Ascending aorta (tissue), 2 donors: ENCODE measurements at places on chromosomes 1 and 21. TPM values are rescaled to one million over a fixed set of nuclear protein-coding genes. Genes with fewer than 3 reads are reported as not detected.

NECTIN4 gene
- total RNA-seq: not detected

- no peaks in the 10 kb centered on the region for H3K27me3 ChIP-seq
- no peaks in the 10 kb centered on the region for H3K36me3 ChIP-seq
- no peak for DNase-seq
- no peak overlapping the region for H3K4me3 ChIP-seq
- H3K27ac ChIP-seq: no peak overlapping the region
These were observed 88.2 kb upstream of the ABCD3 start for GRCh38 chr1:94329986-94330385.

- no peak for DNase-seq
- H3K36me3 ChIP-seq: peaks cover 15% of the 10 kb centered on the region
- H3K4me3 ChIP-seq: no peak overlapping the region
- H3K27ac ChIP-seq: no peak overlapping the region
These were observed 88.5 kb downstream of the PTPRU start for GRCh38 chr1:29324771-29325351.

IFI44L gene
- 19.5 TPM for total RNA-seq

ST6GALNAC5 gene
- 32.9 TPM for total RNA-seq

RGS7 gene
- total RNA-seq: not detected

DNA sequence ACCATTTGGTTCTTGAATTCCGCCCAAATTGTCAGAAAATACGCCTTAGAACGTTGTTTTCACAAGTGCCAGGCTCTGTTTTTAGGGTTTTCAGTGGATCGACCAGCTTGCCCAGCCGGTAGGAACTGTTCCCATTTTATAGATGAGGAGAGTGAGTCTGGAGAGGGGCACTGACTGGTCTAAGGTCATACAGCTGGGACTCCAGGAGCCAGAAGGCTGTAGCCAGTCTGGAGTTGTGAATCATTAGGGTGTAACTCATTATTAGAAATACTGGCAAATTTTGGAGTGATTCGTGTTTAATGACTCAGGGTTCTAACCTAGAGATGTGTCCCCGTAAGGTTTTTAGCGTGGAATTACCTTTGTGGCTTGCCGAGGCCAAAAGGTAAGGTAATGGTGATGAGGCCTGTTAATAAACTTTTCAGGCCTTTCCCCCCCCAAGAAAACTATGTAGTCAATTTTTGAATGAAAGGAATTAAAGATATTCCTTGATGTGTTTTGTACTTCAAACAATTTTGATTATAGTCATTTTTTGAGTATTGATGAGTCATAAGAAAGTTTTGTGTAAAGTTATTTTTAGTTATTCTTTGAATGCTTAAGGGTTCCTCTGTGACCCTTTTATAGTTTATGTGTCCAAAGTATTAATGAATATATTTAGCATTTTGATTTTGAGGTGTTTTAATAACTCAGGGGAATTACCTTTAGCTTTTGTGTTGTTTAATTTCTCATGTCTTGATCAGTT, 2.1 kb downstream of the DYRK1A start:
- H3K4me3 ChIP-seq: peak overlapping the region; percentile 89
- no peaks in the 10 kb centered on the region for H3K36me3 ChIP-seq
- peak overlapping the region; percentile 100 for H3K27ac ChIP-seq
- H3K4me1 ChIP-seq: peaks cover 4% of the 10 kb centered on the region
- no peak for DNase-seq
- no peaks in the 10 kb centered on the region for H3K27me3 ChIP-seq

DNA sequence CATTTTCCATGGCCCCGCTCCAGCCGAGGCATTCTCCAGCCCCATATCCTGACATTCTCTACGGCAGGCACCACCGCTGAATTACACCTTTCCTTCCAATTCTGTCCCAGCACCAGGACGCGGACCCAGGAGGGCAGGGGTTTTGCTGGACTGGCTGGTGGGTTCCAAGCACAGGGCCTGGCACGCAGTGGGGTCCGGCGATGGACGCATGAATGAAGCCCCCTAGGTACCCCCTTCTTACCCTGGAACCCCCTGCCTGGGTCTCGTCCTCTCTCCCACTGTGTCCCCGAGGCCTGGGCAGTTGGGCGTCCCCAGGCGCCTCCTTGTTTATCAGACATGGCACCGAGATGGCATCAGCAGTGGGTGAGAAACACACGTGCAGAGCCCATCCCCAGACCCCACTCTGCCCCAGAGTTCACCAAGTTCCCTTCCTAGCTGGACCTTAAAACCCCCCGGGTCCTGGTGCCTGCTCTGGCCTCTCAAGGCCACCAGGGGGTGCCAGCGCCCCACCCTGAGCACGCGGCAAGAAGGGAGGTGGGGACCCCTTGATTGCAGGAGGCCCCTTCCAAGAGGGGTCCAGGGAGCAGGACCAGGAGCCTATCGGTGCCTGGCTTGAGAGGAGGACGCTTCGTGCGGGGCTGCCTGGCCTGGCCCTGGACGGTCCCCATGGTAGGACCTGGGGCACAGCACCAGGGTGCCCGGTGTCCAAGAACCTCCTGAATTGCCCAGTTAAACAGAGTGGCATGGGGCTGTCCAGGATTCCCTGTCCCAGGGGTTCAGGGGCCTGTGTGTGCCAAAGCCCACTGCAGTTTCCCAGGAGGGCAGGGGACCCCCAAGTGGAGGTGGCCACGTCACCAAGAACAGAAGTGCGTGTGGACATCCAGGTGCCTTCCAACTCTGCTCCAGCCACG, 46.1 kb downstream of the MEGF6 start:
- no peak overlapping the region for H3K27ac ChIP-seq
- H3K27me3 ChIP-seq: no peaks in the 10 kb centered on the region
- H3K4me3 ChIP-seq: no peak overlapping the region
- H3K4me1 ChIP-seq: no peaks in the 10 kb centered on the region
- DNase-seq: no peak

- DNase-seq: no peak
- H3K27ac ChIP-seq: peak overlapping the region; percentile 22
- no peaks in the 10 kb centered on the region for H3K4me1 ChIP-seq
- H3K4me3 ChIP-seq: no peak overlapping the region
These were observed 72.2 kb upstream of the SELENON start for GRCh38 chr1:25727635-25728286.

RCSD1 gene
- total RNA-seq: 36.8 TPM

GRCh38 chr1:192973202-192973601, 86.0 kb downstream of the UCHL5 start:
- DNase-seq: no peak
- H3K4me1 ChIP-seq: no peaks in the 10 kb centered on the region
- H3K4me3 ChIP-seq: no peak overlapping the region
- H3K27me3 ChIP-seq: no peaks in the 10 kb centered on the region

DNA sequence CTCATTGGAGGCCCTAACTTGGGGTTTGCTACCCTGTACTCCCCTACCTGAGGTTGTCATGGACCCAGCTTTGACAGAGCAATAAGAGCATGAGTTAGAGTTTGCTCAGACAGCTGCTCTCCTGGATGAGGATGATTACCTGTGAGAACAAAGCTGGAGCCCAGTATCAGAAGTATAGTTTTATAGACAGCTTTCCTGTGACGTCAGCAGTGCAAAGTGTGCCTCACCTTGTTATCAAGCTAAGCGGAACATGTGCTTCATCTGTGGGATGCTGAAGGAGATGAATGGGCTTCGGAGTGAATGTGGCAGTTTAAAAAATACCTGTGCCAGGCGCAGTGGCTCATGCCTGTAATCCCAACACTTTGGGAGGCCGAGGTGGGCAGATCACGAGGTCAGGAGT, 5.4 kb upstream of the WDR47 start:
- no peaks in the 10 kb centered on the region for H3K36me3 ChIP-seq
- no peak overlapping the region for H3K27ac ChIP-seq
- H3K27me3 ChIP-seq: no peaks in the 10 kb centered on the region

DNA sequence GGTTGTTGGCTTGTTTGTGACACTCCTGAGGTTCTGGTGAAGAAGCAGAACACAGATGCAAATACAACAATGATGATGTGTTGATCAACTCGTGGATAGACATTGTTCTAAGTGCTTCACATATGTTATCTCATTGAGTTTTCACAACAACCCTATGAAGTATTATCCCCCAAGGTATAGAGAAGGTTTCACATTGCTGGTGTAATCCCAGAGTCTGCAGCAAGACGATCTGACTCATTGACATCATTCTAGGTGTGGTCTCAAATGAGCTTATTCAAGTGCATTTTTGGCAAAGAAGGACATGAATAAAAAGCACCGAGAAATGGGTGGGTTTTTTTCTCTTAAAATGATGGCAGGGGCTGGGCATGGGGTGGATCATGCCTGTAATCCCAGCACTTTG, 64.1 kb upstream of the SCAF4 start:
- no peaks in the 10 kb centered on the region for H3K27me3 ChIP-seq
- H3K4me3 ChIP-seq: no peak overlapping the region
- H3K27ac ChIP-seq: no peak overlapping the region

ENAH gene
- total RNA-seq: 103 TPM

GPR25 gene
- not detected for total RNA-seq

FAM131C gene
- total RNA-seq: 0.21 TPM

OR2T11 gene
- total RNA-seq: 2.8 TPM

- no peaks in the 10 kb centered on the region for H3K27me3 ChIP-seq
- no peak overlapping the region for H3K4me3 ChIP-seq
- no peaks in the 10 kb centered on the region for H3K4me1 ChIP-seq
- H3K27ac ChIP-seq: no peak overlapping the region
- H3K36me3 ChIP-seq: no peaks in the 10 kb centered on the region
These were observed 40.3 kb downstream of the LAMC2 start for GRCh38 chr1:183226361-183226760.

FABP3 gene
- 24.2 TPM for total RNA-seq

DNA sequence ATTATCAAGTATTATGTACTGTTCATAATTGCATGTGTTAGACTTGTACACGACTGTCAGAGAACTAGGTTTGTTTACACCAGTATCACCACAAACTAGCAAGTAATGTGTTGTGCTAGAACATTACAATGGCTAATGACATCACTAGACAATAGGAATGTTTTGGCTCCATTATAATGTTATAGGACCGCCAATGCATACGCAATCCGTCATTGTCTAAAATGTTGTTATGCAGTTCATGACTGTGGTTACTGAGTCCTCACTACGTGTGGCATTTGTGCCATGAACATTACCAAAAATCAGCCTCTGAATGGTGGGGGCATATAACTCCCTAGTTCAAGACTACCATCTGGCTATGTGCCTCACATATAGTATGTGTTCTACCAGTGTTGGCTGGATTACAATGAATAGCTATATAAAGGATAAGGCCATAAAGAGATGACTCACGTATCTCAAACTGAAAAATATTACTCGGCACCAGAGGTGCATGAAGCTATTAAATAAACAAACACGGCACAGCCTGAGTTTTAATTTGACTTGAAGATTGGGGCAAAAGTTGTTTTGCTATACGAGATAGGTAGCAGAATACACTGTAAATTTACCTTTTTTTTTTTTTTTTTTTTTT, 89.1 kb upstream of the COL24A1 start:
- H3K27ac ChIP-seq: no peak overlapping the region
- no peaks in the 10 kb centered on the region for H3K36me3 ChIP-seq
- DNase-seq: no peak
- H3K4me1 ChIP-seq: no peaks in the 10 kb centered on the region

EVA1B gene
- 251 TPM for total RNA-seq

- H3K4me3 ChIP-seq: no peak overlapping the region
- no peak overlapping the region for H3K27ac ChIP-seq
- no peaks in the 10 kb centered on the region for H3K4me1 ChIP-seq
These were observed 35.8 kb upstream of the LMO4 start for GRCh38 chr1:87292684-87293493.
